HFFc6 (cell line): ENCODE measurements at places on chromosomes 1 and 21.

DNA sequence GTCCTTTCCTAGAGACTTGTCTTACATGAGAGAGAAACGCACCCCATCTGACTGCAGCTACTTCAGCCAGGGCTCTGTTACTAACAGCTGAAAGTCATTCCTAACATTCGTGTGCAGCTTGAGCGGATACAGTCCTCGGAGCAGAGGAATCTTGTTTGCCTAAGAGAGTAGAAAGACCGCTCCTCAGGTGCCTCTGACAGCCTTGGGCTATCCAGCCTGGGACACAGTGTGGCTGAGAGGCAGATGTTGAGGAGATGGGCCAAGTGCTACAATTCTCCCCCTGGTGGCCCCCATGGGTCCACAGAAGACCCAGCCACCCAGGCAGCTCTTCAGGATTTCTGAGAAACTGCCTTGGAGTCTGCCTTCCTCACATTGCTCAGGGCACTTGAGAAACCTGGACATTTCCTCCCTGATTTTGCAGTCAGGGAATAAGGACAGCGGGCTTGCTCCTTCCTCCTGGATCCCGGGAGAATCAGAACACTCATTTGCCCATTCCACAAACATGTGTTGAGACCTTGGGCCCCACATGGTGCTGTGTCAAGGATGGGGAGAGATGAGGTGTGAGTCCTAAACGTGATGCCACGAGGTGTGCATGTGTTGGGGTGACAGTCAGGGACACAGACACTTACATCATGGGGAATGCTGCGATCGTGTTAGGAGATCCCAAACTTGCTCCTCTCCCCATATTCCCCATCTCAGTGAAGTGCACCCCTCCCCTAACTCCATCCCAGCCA lies 13.1 kb downstream of the TRIM62 start:
- DNase-seq, result no peak

GRCh38 chr1:72278461-72278860 lies 3.9 kb downstream of the NEGR1 start:
- DNase-seq, result no peak

GRCh38 chr1:236394879-236395229 lies 768 bp downstream of the EDARADD start:
- DNase-seq, result no peak

DNA sequence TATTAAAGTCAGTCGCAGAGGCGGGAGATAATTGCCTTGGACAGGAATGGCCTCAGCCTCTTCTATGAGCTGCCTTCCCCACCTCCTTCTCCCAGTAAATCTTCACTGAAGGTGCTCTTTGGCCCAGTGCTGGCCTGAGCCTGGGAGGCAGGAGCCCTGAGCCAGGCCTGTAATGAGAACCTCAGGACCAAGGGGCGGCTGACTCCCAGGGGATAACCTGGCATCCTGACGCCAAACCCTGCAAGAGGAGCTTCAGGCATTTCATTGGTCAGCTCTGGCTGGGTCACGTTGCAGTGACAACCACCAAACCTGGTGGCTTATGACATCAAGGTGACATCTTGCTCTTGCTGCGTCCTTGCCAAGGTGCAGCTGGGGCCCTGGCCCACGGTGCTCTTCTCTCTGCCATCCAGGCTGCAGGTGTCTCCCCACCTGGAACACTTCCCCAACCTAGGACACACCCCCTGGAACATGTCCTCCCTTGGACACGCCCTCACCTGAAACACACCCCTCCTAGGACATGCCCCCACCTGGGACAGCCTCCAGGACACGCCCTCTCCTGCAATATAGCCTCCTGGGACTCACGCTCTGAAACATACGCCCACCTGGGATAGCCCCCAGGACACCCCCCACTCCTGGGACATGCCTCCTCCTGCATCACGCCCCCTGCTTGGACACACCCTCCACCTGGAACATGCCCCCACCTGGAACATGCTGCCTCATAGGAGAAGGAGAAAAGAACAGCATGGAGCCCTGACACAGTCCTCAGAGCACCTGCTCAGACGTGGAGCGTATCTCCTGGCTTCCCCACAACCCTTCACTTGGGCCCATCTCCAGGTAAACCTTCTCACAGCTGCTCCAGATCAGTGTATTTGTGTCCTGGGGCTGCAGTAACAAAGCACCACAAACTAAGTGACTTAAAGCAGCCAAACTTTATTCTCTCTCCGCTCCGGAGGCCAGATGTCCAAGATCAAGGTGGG lies 333.6 kb downstream of the NPHP4 start:
- no peak for DNase-seq

DNA sequence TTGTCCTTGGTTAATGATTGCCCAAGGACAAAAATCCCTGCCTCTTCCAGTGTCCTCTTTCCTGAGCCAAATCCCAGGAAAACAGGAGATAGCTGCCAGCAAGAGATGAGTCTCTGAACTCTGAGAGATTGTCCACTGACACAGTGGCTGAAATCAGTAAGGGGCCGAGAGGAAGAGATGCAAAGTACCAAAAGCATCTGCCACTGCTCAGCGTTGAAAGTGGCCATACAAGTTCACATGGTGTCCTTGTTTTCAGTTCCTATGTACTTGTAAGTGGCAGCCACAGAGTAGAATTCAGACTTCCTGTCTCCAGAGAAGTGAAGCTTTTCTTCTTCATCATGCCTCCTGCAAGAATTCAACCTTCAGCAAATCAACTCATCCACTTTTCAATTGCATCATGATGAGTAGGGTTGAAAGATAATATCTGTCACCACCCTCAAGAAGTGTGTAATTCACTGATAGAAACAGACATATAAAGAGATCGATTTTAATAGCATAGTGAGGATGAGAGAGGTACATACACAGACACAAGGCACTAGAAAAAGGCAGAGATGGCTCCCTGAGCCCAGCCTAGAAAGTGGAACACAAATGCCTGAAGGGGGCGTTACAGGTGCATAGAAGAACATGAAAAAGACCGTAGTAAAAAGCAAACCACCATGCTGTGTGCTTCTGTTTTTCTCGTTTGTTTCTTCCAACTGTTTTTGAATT lies 185.8 kb downstream of the MRPL39 start:
- peak; percentile 6 for DNase-seq

DNA sequence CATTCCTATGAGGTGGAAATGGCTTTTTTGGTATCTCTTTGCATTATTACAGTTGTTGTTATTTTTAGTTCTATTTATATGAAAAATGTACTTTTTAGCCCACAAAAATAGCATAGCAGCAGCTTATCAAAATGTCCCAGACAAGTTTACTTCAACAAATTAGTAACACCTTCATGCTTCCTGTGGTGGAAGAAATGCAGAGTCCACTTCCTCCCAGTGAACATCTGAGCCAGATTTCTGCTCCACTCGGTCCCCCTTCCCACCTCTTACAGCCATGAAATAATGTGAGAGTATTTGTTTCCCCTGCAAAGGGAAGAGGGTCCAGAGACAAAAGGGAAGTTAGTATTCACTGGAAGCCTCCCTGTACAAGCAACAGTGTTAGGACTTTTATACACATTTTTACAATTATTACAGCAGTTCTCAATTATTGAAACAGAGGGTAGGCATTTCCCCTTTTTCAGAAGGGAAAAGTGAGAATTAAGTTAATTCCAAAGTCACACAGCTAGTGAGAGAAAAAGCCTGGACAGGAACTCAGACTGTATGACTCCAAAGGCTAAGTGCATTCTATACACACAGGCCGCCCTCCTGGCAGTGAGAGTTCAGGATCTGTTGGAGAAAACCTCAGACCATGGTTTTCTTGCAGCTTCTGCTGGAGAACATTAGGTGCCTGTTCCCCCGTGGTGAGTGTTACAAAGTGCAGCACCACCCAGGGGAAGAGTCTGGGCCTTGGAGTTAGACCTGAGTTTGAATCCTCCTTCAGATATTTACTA lies 126.5 kb downstream of the PBX1 start:
- no peak for DNase-seq

- no peak for DNase-seq
Measured at GRCh38 chr1:26081267-26082019, 14.0 kb upstream of the TRIM63 start.
